Regular cardiac myocyte (primary cell): ENCODE measurements at places on chromosomes 12 and 14. TPM values are rescaled to one million over a fixed set of nuclear protein-coding genes. Genes with fewer than 3 reads are reported as not detected.

B3GNT4 gene
- total RNA-seq = under 0.01 and 0.77 TPM in 2 replicates

GPD1 gene
- under 0.01 and 0.56 TPM in 2 replicates for total RNA-seq

SDR9C7 gene
- total RNA-seq = not detected in 2 replicates

FGF6 gene
- total RNA-seq = not detected in 2 replicates

CCDC88C gene
- 0.77 and 0.85 TPM in 2 replicates for total RNA-seq

TOMM20L gene
- not detected in 2 replicates for total RNA-seq

AMN1 gene
- 8.6 and 13.2 TPM in 2 replicates for total RNA-seq

INSM2 gene
- under 0.01 TPM in 1 of 2 replicates, not detected in the other for total RNA-seq

GALNT6 gene
- 2.7 and 3.4 TPM in 2 replicates for total RNA-seq

SYCP3 gene
- under 0.01 and 0.85 TPM in 2 replicates for total RNA-seq

PLEKHG3 gene
- total RNA-seq = 3.5 and 5.4 TPM in 2 replicates
